Airway epithelial cell (primary cell): ENCODE measurements at places on chromosomes 2 and 18. TPM values are rescaled to one million over a fixed set of nuclear protein-coding genes. Genes with fewer than 3 reads are reported as not detected.

The INHBB gene
- total RNA-seq, result 0.28 TPM in 1 of 2 replicates, not detected in the other

The SERPINB11 gene
- 0.05 and 0.35 TPM in 2 replicates for total RNA-seq

The FANCL gene
- total RNA-seq, result 11.1 and 14.2 TPM in 2 replicates

The ICA1L gene
- total RNA-seq, result 1.1 and 1.8 TPM in 2 replicates

The ARHGAP25 gene
- 1.6 and 3.9 TPM in 2 replicates for total RNA-seq

The ASTL gene
- total RNA-seq, result 0.21 TPM in 1 of 2 replicates, not detected in the other

The POTEC gene
- total RNA-seq, result not detected in 2 replicates

The LIMS3 gene
- 1.4 TPM in 1 of 2 replicates, not detected in the other for total RNA-seq

The SCYGR1 gene
- total RNA-seq, result not detected in 2 replicates

The DLX2 gene
- total RNA-seq, result 0.56 and 0.92 TPM in 2 replicates

The RUFY4 gene
- total RNA-seq, result not detected in 2 replicates

The SPATA3 gene
- not detected in 2 replicates for total RNA-seq

The AGXT gene
- not detected in 2 replicates for total RNA-seq

The MDH1B gene
- 0.14 and 0.28 TPM in 2 replicates for total RNA-seq

The C2orf81 gene
- total RNA-seq, result 0.92 and 1.1 TPM in 2 replicates

The LONRF2 gene
- total RNA-seq, result not detected in 2 replicates

The ATRAID gene
- 120 and 148 TPM in 2 replicates for total RNA-seq

The CAPN14 gene
- total RNA-seq, result 2.9 and 4.0 TPM in 2 replicates

The RTKN gene
- 49.8 and 58.1 TPM in 2 replicates for total RNA-seq
